ENCODE measurements at places on chromosomes 6 and 20.

GRCh38 chr20:23928788-23929187 is 49.2 kb upstream of the CST5 start:
- no peak for DNase-seq

GRCh38 chr20:57714409-57715267 is 4.8 kb upstream of the PMEPA1 start:
- DNase-seq, result no peak

- no peak for DNase-seq
Observed at GRCh38 chr6:157809613-157810012, 13.4 kb upstream of the SNX9 start.

DNA sequence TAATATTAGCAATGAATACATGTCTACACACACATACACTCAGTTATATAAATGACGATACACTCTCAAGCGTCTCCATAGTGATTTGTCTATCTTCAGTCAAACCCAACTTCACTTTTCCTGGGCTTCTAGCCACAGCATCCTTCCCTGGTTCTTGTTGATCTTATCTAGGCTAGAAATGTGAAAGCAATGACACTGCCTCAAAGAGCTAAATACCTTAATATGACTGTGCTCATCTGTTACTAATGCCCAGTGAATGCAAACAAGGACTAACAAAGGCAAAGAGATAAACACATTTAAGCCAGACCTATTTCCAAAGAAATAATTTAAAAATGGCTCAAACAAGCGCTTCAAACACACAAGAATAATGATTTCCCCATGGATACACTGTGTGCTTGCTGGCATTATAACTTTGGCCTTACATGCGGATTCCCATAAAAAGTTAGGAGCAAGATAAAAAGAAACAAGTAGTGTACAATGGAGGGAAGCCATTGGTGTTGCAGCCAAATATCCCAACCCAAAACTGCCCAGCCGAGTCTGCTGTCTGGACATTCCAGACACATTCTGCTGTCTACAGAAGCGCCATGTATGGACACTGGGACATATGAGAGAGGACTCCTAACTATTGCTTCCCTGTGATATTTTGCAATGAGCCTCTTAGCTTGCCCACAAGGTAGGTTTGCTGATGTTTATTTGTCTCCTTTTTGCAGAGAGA is 19.5 kb upstream of the DAAM2 start:
- no peak for DNase-seq

- no peak for DNase-seq
Observed at GRCh38 chr20:23410916-23411695, 10.2 kb downstream of the NAPB start.

GRCh38 chr6:151671195-151671594 is 136.3 kb upstream of the ESR1 start:
- DNase-seq, result no peak
